ENCODE measurements at places on chromosomes 16 and 17.

GRCh38 chr17:81417879-81418709 is 22.8 kb downstream of the BAHCC1 start:
- no peak for DNase-seq

GRCh38 chr17:19755821-19756510 is 7.9 kb upstream of the ALDH3A1 start:
- no peak for DNase-seq

DNA sequence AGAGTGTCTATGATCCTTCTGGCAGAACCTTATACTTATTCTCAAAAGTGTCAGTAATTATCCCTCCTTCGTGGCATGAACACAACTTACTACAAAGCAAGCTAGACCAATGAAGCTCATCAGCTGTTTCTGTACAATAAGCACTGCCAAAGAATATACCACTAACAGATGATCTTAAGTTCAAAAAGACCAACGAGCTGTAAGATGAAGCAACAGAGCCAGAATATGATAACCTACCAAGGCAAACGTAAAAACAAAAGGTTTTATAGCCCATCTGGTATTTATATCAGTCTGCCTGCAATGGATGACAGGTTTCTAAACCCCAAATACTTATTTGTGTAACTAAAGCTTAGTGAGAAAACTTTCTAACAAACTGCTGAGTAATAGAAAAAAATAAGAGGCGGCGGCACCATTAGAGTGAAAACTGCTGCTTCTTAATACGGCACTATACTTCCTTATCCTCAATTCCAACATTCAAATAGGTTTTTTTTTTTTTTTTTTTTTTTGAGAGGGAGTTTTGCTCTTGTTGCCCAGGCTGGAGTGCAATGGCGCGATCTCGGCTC is 22.1 kb downstream of the NME2 start:
- no peak for DNase-seq

- DNase-seq: no peak
Observed at GRCh38 chr16:84703681-84704080, 3.9 kb downstream of the USP10 start.

GRCh38 chr16:75754141-75754540 is 27.9 kb upstream of the CPHXL start:
- DNase-seq: no peak

DNA sequence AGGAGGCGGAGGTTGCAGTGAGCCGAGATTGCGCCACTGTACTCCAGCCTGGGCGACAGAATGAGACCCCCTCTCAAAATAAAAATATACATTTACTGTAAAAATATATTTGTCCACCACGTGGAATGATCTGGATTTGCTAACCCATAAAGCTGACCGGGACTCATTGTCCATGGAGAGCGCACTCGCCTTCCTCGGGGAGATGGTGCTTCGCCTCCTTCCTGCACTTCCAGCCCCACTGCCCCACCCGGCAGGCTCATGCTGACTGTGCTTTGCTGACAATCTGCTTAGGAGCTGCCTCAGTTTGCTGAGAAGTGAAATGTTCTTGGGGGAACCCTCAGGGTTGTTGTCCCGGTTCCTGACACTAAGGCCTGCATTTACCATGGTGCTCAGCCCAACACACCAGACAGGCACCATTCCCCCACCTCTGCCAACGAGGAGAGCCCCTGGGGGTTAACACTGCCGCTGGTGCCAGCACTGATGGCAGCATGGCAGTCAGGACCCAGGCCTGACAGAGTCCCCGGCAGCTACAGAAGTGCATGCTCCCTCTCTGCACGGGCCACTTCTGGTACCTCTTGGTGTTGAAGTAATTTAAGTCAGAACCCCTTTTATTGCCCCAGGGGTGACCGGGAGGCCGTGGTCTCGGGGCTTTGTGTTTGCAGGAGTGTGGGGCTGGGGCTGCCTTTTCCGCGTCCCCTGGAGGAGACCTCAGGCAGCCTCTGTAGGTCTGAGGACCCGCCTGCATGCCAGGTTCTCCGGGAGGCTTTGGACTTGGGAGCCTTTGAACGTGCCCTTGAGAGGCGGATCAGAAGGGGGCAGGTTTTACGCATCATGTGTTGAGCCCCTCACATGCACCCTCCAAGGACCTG is 2.5 kb downstream of the NUBP2 start:
- no peak for DNase-seq

DNA sequence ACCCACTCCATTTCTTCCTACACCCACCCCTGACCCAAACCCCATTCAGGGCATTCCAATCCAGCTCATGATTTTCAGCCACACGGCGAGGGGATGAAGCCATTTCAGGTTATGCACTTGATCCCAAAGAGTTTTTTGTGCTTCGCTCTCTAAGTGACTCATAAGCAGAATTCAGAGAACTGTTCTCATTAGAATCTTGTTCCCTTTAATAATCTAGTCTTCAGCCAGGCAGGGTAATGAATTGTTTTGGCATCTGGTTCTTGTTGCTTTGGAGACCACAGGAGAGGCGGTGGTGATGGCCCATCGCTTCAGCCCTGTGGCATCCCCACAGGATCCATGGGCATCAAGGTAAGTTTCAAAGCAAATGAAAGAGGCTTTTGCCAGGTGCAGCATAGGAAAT is 4.8 kb upstream of the KRT31 start:
- DNase-seq: no peak

GRCh38 chr16:50244504-50245416 is 21.6 kb upstream of the ADCY7 start:
- DNase-seq: no peak

- no peak for DNase-seq
Observed at GRCh38 chr16:65950211-65950610, 416.3 kb upstream of the CDH5 start.

GRCh38 chr16:81787659-81788058 is 8.6 kb downstream of the PLCG2 start:
- no peak for DNase-seq

DNA sequence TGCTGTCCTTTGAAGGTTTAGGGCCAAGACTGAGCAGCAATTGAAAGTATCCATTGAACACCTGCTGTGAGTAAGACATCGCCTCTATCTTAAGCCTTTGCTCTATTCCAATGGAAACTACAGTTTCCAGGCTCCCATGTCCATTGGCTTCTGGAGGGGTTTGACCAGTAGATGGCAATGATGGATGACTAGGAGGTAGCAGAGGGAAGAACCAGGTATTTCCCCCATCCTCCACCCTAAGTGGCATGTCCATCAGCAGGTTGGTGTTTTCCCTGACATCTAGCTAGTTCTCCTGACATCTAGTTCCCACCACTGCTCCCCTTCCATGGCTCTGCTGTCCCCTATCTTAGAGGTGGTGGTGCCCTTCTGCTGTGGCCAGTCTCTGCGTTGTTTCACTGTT is 58.7 kb downstream of the CENPV start:
- DNase-seq: no peak

DNA sequence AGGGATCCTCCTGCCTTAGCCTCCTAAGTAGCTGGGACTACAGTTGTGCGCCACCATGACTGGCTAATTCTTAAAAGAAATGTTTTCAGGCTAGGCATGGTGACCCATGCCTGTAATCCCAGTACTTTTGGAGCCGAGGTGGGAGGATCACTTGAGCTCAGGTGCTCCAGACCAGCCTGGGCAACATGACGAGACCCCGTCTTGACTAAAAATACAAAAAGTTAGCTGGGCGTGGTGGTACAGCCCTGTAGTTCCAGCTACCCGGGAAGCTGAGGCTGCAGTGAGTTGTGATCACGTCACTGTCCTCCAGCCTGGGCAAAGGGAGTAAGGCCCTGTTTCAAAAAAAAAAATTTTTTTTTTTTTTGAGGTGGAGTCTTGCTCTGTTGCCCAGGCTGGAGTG is 173.1 kb downstream of the SEC14L1 start:
- no peak for DNase-seq

DNA sequence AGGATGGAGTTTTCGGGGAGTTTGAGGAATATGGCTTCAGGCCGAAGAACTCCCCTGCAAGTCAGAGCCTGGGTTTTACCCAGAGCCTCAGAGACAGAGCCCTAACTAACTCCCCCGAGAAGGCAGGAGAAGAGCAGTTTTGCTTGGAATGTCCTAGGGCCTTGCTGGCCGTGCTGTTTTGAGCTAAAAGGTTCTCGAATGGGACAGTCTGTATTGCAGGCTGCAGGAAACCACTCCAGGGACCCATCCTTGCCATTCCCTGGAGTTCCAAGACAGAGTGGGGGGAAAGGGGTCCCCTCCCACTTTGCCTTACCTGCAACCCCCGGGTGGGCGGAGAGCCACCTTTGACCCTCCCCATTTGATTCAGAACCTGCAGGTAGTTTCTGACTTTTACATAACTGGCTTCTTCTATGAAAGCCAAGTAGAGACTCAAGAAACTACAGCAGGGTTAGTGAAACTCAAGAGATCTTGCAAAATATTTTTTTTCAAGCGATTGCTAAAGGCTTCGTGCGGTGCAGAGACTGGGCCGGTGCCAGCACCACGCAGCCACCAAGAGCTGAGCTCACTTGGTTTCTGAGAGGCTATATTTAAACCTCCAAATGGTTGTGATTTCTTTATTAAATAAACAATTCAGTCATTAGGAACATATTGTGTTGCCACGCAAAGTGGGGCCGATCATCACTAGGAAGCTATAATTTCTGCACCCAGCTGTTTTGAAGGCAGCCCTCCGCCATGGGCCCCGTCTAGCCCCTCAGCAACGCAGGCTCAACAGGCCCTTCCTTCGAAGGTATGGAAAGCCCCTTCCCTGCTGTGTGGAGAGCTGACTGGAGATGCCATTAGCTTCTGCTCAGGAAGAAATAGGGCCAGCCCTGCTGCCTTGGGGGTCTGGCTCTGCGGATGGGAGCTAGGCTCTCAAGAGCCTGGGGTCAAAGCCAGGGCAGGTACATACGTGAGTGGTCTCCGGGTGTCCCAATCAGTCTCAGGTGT is 223.0 kb downstream of the NTN1 start:
- no peak for DNase-seq

DNA sequence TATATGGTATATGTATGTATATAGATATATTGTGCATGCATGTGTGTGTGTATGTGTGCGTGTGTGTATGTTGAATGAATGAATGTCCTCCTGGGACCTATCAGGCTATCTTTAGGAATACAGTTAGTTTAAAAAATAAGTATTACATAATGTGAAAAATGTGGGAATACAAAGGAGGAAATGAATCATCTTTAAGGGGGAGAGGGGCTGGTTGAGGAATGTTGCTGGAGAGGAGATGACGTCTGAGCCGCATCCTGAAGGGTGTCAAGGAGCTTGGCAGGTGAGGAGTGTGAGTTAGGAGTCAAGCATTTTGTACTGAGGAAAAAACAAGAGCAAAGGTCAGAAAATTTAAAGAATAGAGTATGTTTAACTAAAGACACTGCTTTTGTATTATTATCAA is 62.4 kb upstream of the NLK start:
- DNase-seq: no peak

DNA sequence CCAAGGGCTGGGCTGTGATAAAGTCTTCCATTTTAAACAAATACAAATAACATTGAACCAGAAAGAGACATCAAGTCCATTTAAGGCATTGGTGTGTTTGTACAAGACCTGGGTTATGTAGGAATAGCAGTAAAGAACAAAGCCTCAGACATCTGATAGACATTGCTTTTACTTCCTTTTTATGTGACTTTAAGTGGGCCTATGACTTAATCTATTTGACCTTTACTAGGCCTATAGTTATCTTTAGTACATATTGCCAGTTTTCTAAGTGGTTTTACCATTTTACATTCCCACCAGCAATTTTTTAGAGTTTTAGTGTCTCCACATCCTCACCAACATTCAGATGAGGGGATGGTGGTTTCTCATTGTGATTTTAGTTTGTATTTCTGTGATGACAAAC is 298.8 kb downstream of the ZFHX3 start:
- no peak for DNase-seq

- no peak for DNase-seq
Observed at GRCh38 chr16:87535855-87536794, 43.3 kb upstream of the ZCCHC14 start.

Measured in HEK293T (cell line).